COR-L47 (cell line): ENCODE measurements at places on chromosomes 2 and 18.

- DNase-seq: no peak
Measured at GRCh38 chr18:78670778-78671391, 308.7 kb upstream of the SALL3 start.

- DNase-seq: no peak
Measured at GRCh38 chr2:64608867-64609226, 44.9 kb downstream of the SERTAD2 start.

GRCh38 chr18:13303756-13304364, 85.3 kb downstream of the LDLRAD4 start:
- DNase-seq: no peak

GRCh38 chr18:37161491-37161890, 332.6 kb downstream of the KIAA1328 start:
- DNase-seq: no peak

GRCh38 chr18:63878925-63879324, 8.6 kb upstream of the SERPINB2 start:
- no peak for DNase-seq

DNA sequence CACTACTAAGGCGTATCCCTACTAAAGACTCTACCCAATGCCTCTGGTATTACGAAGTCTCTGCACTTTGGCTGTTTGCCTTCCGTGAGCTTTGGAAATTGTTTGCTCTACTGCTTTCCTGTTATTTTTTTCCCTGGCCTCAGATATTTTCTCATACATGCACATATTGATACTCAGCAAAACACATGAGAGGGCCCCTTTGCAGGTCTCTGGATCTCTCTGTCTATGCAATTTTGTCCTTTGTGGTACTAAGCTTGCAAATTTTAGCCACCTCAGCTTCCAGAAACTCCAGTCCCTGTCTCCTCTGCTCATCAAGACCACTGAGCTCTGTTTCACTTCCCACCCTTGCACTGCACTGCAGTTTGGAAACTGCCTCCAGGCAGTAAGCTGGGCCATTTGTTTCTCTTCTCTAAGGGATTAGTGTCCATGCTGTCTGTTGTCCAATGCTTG, 46.6 kb downstream of the TAF1B start:
- no peak for DNase-seq

GRCh38 chr2:54545702-54546450, 89.7 kb downstream of the SPTBN1 start:
- DNase-seq: no peak
